Stimulated activated effector memory CD8-positive, alpha-beta T cell treated with anti-CD3 and anti-CD28 coated beads, Interleukin-12 subunit alpha, Interleukin-12 subunit beta, amount 100 ng/mL, for 72 hours (primary cell): ENCODE measurements at places on chromosomes 5 and 9.

DNA sequence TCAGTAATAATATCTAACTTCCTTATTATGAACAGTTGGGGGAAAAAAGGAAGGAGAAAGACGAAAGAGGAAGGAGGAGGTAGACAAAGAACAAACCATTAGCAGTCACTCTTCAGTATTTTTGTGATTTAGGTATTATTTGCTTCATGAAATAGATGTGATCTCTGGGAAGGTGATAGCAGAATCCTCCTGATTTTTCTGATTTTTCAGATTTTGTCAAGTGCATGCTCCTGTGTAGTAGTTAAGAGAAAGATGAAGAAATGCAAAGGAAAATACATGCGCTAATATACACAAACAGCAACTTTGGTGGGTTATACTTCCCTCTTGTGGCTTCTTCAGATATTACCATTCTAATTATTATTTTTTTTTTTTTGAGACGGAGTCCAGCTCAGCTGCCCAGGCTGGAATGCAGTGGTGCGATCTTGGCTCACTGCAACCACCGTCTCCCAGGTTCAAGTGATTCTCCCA is 31.6 kb downstream of the LMNB1 start:
- no peak for DNase-seq

DNA sequence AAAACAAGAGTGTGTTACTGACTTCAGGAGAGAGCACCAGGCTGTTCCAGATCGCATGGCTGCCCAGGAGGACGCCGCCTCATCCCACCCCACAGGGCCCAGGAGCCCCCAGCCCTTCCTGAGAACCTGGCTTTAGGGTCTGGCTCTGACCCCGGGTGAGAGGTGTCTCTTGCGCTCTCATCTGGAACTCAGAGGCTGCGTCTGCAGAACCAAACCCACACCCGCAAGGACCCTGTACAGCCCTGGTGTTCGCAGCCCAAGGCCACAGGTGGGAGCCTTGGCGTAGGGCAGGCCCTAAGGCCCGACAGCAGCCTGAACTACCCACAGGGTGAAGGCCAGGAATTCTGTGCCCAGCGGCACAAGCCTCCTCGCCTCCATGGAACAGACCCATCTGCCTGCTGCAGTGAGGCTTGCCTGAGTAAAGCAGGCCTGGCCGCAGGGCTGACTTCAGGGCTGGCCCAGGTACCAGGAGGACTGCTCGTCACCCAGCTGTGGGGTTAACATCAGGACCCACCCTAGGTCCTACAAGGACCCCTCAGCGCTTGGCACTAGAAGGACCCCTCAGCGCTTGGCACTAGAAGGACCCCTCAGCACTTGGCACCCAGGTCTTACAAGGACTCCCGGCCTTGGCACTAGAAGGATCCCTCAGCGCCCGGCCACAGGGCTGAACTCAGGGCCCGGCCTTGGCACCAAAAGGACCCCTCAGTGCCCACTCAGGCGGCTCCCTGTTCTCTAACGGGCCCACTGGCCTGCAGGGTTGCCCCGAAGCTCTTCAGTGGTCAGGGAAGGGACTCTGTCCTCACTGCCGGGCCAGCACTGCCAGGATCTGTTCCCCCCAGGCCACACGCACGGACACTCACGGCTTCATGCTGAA is 48.2 kb downstream of the NKD2 start:
- no peak for DNase-seq

GRCh38 chr9:94787266-94787665 is 60.8 kb downstream of the AOPEP start:
- DNase-seq, result no peak

DNA sequence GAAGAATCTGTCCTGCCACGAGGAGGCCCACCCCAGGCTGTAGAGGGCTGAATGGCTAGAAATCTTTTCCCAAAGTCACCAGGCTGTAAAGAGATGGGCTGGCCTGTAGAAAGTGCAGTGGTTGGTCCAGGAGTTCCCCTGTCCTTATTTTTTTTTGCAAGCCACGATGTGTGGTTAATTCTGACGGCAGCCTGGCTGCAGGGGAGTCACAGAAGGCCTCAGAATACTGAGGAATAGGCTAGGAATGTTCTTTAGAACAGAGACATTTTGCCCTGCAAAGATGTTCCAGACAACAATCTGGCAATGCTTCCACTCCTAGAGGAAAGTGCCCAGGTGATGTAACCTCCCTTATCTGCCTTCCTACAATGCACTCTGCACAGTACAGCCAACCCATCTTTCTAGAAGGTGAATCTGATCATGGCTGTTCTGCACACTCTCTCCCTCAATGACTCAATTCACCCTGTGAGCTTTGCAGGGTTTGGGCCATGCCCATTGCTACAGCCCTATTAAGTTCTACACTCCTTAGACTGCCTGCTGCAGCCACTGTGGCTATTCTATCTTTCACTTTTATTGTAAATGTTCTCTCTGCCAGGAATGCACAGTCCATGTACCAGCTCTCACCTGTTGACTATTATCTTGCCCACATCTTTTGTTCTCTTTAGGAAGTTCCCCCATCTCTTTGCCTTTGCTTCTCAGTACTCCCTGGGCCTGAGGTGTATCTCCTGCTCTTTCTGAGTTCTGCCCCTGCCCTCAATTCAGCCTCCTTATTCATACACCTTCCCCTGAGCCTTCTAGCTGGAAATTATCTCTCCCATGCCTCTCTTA is 377.8 kb upstream of the CLINT1 start:
- DNase-seq, result no peak

- no peak for DNase-seq
Measured at GRCh38 chr5:9388941-9389674, 156.8 kb downstream of the SEMA5A start.

- no peak for DNase-seq
Measured at GRCh38 chr5:33203931-33204330, 236.8 kb upstream of the TARS1 start.
